HCT116 (cell line): ENCODE measurements at places on chromosomes 3 and 15. TPM values are rescaled to one million over a fixed set of nuclear protein-coding genes. Genes with fewer than 3 reads are reported as not detected.

DNA sequence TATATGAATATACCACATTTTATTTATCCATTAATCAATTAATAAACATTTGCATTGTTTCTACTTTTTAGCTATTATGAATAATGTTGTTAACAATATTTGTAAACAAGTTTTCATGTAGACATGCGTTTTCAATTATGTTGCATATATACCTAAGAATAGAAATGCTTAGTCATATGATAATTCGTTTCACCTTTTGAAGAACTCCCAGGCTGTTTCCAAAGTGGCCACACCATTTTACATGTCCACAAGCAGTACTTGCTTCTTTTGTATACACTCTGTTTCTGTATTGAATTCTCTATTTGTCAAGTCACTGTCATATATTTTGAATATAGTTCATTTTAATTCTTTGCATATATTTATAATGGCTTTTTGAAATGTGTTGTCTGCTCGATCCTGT is 206.9 kb upstream of the ZBTB20 start:
- H3K27me3 ChIP-seq = no peaks in the 10 kb centered on the region
- H3K27ac ChIP-seq = no peak overlapping the region
- H3K4me1 ChIP-seq = no peaks in the 10 kb centered on the region
- H3K4me3 ChIP-seq = no peak overlapping the region
- DNase-seq = no peak

GRCh38 chr3:9552252-9552999 is 1.2 kb downstream of the LHFPL4 start:
- no peak overlapping the region for H3K4me3 ChIP-seq
- no peaks in the 10 kb centered on the region for H3K4me1 ChIP-seq
- H3K27me3 ChIP-seq = peaks cover 22% of the 10 kb centered on the region
- no peak for DNase-seq
- no peaks in the 10 kb centered on the region for H3K36me3 ChIP-seq
- no peak overlapping the region for H3K27ac ChIP-seq

DNA sequence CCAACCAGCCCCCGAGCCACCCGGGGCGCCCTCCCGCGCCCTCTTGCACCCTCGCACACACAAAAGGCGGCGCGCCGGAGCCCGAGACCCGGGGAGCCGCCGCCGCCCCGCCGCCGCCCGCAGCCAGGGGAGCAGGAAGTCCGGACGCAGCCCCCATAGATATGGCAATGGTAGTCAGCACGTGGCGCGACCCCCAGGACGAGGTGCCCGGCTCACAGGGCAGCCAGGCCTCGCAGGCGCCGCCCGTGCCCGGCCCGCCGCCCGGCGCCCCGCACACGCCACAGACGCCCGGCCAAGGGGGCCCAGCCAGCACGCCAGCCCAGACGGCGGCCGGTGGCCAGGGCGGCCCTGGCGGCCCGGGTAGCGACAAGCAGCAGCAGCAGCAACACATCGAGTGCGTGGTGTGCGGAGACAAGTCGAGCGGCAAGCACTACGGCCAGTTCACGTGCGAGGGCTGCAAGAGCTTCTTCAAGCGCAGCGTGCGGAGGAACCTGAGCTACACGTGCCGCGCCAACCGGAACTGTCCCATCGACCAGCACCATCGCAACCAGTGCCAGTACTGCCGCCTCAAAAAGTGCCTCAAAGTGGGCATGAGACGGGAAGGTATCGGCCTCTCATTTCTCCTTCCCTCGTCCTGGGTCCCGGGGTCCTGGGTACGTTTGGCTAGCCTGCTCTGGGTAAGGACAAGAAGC is 1.6 kb downstream of the NR2F2 start:
- H3K27me3 ChIP-seq = no peaks in the 10 kb centered on the region
- DNase-seq = no peak
- H3K36me3 ChIP-seq = peaks cover 14% of the 10 kb centered on the region
- peak overlapping the region; percentile 71 for H3K4me3 ChIP-seq

DNA sequence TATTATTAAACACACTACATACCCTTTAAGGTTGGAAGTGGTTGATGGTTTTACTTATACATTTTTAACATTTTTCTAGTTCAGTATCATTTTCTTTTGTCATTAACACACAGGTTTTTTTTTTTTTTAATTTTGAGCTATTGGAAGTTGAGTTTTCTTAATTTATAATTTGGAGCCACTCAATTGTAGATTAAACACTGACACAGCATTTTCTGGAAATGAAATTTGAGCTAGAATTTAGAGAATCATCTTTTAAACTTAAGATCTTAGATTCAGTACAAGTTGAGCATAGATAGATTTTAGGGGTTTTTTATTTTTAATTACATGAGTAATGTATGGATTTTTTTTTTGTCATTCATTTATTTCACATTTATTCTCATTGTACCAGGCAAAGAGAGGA is 35.0 kb downstream of the RASA2 start:
- H3K36me3 ChIP-seq = peaks cover 2% of the 10 kb centered on the region; the same call in 1 of the 2 replicates
- DNase-seq = no peak
- H3K4me3 ChIP-seq = no peak overlapping the region
- H3K4me1 ChIP-seq = no peaks in the 10 kb centered on the region
- no peaks in the 10 kb centered on the region for H3K27me3 ChIP-seq
- H3K27ac ChIP-seq = no peak overlapping the region

ZNF621 gene
- total RNA-seq = 23.5 TPM

FANCD2 gene
- total RNA-seq = 50.0 TPM

KCNH8 gene
- total RNA-seq = 0.12 TPM
